ENCODE measurements at places on chromosomes 2 and 18.

GRCh38 chr2:176470713-176471112 is 201.5 kb downstream of the MTX2 start:
- no peak for DNase-seq

DNA sequence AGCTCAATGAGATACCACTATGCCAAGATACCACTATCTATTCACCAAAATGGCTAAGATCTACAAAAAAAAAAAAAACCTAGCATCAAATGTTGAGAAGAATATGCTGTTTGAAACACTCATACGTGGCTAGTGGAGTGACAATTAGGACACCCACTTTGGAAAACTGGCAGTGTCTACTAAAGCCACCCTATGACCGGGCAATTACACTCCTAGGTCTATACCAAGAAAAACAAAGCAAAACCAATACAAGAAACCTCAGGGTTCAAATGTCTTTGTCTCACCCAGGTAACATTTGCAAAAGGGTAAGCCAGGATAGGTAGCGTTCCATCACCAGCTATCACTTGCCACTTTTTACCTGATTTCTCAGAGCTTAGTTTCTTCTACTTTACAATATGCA is 123.6 kb upstream of the CAB39 start:
- no peak for DNase-seq

GRCh38 chr2:167406558-167406957 is 518.3 kb downstream of the XIRP2 start:
- no peak for DNase-seq

DNA sequence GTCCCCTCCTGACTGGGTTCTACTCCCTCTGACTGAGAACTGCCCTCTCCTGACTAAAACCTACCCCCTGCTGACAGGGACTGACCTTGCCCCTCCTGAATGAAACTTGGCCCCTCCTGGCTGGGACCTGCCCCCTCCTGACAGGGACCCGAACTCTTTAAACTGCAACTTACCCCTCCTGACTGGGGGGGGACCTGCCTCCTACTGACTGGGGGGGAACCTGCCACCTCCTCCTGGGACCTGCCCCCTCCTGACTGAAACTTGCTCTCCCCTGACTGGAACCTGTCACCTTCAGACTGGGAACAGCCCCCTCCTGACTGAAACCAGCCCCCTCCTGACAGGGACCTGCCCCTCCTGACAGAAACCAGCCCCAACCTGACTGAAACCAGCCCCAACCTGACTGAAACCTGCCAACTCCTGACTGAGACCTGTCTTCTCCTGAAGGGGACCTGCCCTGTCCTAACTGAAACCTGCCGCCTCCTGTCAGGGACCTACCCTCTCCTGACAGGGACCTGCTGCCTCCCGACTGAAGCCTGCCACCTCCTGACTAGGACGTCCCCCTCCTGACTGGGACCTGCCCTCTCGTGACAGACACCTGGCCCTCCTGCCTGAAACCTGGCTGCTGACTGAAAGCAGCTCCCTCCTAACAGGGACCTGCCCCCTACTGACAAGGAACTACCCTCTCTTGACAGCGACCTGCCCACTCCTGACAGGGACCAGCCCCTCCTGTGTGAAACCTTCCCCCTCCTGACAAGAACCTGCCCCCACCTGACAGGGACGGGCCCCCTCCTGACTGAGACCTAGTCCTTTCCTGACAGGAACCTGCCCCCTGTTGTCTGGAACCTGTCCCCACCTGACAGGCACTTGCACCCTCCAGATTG is 87.1 kb downstream of the PXDN start:
- no peak for DNase-seq

DNA sequence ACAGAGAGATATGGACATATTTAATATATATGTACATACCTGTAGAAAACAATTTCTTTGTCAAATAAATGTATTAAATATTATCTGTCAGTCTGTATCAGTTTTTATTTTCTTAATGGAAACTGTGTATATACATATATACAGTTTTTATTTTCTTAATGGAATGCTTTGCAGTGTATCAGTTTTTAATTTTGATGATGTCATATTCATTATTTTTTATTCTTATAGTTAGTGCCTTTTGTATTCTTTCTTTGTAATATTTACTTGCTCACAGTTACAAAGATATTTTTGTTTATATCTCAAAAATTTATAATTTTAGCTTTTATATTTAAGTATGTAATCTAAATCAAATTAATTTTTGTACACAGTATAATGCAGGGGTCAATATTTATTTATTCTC is 20.6 kb downstream of the KCNH7 start:
- no peak for DNase-seq

DNA sequence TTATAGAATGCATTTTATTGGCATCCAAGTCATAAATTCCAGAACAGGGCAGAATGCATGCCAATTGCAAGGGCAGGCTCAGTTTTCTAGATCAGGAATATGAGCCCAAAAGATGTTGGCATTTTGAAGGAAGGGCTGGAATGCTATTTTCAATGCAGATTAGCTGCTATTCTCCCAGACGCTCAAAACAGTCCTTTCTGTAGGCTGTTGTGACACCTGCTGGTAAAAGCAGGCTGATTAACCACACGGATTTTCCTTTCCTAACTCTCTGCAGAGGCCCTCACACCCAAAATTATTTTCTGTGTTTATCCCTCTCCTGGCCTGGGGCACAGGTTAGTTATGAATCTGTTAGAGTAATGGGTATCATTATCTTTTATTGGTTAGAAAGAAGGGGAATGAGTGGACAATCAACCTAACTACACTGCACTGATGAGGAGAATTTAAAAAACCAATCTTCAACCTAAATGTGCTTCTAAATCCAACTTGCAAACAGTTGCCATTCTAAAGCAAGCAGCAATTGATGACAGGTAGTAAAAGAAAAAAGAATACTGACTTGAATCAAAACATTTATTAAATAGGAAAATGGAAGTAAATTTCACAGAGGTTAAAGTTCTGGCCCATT is 94.0 kb downstream of the PLA2R1 start:
- DNase-seq = peak; percentile 89

Measured in adipocyte (in vitro differentiated cells).